ENCODE measurements at places on chromosomes 13 and 19.

DNA sequence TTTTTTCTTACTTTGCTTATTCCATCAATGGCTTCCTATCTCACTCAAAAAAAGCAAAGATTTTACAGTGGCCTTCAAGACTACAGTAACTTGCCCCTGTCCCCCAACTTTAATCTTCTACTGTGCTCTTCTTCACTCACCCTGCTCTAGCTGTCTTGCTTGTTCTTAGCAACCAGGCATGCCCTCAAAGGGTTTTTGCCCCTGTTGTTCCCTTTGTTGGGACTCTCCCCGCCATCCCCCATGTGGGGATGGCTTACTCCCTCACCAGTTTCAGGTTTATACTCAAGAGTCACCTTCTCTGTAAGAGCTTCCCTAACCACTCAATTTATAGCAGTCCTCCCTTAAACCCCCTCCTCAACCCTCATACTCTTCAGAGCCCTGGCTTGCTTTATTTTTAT, 5.4 kb downstream of the MTMR6 start:
- DNase-seq: no peak

DNA sequence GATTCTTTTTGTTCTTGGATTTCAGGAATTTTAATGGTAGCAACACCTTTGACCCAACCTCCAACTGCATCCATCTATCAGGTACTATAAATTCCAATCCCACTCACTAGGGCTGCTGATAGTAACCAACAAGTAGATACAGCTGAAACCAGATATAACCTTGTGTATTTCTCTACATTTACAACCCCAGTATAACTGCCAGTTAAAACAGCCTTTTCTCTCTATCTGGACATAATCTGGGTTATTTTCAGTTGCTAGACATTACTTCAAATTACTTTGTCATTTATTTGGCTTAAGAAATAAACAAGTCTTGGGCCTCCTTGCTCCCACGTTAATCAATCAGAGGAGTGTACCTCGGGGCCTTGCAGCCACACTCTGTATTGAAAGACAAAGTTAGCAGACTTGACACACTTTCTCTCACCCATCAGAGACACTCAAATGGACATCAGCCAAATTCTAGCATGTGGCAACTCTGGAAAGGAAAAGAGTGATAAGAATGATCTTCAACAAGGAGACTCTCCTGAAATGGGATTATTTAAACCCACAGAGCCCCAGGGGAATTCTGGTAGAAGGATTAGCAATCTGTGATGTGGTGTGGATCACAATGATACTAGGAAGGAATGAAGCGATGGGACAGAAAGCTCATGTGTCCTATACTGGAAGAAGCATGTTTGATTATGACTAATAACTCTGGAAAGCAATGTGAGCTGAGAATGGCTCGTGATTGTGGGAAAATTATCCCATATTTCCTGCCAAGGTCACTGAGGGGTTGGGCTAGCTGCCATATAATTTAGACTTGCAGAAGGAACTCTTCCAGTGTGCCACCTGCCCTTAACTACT, 157.5 kb downstream of the FLT1 start:
- no peak for DNase-seq

DNA sequence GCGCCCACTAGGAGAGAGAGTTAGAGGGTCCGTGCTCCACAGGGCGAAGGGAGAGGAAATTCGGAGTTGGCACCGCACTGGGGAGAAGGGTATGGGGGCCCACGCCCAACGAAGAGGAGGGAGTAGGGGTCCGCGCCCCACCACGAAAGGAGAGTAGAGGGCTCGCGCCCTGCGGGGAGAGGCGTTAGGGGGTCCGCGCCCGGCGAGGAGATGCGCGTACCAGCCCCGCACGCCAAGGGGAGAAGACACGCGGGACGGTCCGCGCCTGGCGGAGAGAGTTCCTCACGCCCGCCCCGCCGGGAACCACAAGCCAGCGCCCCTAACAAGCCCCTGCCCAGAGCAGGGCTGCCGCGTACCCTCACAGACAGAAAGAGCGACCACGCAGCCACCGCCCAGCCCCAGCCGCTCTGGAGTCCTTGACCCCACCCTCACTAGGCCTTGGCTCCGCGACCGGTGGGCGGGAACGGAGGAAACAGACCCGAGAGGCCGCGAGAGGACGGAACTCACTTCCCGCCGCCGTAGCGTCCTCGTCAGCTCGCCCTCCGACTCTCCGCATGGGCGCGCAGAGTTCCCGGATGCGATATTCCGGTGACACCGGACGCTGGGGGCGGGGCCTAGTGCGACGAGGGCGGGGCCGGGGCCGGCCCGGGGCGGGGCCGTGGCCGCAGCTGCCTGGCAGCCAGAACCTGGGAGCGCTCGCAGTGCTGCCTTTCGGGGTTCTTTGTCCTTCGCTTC, 20.0 kb upstream of the ZSCAN18 start:
- DNase-seq: no peak

DNA sequence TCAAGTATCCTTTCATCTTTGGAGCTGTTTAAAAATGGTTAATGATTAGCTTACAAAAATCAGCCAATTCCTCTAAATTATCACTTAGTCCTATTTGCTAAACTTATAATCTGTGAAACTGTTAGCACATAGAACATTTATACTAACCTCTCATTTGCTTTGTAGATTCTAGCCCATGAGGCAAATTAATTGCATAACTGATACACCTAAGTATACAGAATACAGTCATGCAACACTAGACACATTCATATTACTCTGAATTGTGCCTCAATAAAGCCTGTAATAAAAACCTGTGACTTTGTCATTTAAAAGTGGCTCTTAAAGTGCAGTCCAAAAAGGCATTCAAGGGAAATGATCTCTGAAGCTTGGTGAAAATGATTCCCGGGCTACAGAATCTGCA, 21.0 kb downstream of the SERPINE3 start:
- no peak for DNase-seq

DNA sequence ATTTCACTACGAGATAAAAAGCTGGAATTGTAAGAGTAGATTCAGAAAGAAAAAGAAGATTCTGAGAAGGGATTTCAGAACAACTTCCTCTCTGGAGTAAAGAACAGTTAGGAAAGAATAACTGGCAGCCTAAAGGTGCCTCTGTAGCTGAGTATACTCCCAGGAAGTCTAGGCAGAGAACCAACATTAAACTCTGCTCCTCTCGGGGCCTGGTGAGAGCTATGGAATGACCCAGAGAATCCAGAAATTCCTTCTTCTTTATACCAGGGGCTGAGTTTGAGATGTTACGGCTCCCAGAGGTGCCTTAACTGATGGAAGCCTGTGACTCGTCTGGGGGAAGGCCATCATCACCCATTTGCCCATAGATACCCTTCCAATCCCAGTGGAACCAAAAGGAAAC, 39.1 kb downstream of the FAM216B start:
- no peak for DNase-seq

GRCh38 chr13:94139393-94139995, 340.0 kb downstream of the DCT start:
- no peak for DNase-seq

GRCh38 chr13:113116871-113117271, 5.7 kb upstream of the F10 start:
- no peak for DNase-seq

- peak; percentile 37 for DNase-seq
These were observed 255.0 kb upstream of the SLITRK1 start for GRCh38 chr13:84137292-84137691.

DNA sequence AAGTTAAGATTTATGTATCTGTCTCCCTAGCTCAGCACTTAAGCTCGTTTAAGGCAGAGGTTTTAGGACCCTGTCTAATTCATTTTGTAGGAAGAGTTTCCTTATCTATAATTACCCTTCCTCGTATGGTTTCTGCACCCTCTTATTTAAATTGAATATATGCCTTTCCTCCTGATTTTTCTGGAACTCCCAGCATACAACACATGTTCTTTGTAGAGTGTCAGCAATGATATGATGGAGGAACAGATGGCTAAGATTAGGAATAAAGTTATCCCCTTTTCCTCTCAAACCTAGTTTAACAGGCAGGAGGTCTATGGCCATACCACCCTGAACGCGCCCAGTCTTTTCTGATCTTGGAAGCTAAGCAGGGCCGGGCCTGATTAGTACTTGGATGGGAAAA, 359.5 kb downstream of the PCDH17 start:
- DNase-seq: no peak

DNA sequence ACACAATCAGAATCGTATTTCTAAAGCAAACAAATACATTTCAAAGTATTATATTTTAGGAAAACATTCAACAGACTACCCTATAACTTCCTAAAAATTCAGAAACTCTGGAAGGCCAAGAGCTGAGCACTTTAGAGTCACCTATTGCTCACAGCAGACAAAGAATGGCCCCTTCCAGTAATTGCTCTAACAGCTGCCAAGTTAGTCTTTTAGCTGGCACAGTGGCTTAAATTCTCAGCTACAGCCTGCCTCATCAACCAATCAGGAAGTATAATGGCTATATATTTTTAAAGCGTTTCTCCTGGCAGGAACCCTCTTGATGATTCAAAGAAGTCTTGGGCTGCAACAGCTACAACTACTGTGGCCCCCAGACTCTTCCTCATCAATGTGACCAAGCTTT, 14.9 kb upstream of the SLITRK5 start:
- DNase-seq: no peak

- no peak for DNase-seq
These were observed 13.8 kb upstream of the OR10H1 start for GRCh38 chr19:15829306-15829698.

DNA sequence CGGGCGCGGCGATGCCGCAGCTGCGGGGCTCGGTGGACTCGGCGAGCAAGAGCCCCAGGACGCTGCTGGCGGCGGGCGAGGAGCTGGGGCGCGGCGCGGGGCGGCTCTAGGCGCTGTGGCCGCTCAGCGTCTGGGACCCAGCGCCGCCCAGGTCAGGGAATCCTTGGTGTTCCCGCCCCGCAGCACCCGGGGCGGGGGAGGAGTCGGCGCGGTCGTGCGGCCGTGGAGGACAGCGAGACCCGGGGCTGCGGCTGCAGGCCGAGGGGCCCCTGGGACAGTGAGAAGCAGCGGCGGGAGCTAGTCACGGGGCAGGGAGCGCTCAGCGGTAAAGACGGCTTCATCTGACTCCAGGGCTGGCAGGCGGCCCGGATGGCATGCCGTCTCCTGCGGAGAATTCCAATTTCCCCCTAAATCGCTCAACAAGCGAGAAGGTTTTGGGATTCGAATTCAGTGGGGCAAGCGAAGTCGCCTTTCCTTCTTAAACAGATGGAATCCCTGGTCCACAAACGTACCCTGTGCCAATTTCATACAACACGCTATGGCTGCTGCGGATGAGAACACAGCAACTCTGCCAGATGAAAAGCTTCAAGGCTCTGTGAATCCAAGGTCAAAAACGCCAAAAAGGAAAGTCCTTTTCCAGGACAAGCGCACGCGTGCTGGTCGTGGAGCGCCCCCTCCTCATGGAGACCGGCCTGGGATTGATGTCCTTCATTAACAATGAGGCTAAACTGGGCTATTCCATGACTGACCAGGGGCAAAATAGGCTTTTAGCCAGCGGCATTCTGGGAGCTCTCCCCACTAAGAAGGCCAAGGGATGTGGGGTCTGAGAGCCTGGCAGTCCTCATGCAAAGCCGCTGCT, 4.2 kb upstream of the ZSCAN4 start:
- no peak for DNase-seq

DNA sequence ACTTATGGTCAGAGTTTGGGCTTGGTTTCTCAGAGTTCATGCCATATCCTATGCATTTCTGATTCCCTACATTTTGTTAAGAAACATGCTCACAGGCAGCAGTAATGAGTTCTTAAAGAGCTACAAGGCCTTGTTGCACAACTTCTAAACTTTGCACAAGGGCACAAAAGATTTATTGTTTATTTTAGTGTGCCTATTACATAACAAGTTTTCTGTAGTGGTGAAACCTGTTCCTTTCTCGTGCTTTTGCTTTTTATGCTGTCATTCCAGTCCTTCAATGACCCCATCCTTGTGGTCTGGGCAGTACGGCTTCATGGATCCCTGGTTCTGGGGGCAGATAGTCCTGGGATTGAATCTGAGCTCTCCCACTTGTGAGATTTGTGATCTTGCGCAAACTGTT, 17.8 kb downstream of the ZNF507 start:
- DNase-seq: no peak

DNA sequence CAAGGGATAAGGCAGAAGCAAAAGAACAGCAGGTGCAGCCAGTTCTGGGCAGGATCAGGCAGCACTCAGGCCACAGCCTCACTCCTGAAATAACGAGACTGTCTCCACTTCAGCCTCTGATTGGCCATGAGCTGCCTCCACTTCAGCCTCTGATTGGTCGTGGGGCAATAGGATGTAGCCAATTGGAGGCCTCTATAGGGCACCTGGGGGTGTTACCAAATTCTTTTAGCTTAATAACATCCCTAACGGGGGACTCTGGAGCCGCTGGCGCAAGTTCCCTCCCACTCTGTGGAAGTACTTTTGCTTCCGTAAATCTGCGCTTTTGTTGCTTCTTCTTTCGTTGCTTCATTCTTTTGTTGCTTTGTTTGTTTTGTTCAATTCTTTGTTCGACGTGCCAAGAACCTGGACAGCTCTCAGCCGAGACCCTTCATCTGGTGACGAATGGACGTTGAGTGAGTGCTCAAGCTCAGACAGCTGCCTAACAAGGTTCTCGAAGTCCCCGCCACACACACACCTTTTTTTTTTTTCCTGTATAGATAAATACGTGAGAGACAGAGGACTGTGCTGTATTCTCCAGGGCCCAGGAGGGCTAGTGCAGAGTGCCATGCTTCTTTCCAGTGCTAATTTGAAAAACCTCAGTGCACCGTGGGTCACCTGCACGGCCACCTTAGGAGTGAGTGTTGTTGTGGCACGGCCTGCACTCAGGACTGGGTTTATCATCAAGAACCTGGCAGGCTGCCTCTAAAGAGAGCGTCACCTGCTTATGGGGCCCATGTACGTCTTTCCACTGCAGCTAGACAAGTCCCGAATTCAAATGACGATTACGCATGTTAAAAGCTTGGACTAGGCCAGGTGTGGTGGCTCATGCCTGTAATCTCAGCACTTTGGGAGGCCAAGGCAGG, 32.0 kb upstream of the TUBGCP3 start:
- DNase-seq: no peak

GRCh38 chr13:109700176-109700575, 86.2 kb downstream of the IRS2 start:
- no peak for DNase-seq

DNA sequence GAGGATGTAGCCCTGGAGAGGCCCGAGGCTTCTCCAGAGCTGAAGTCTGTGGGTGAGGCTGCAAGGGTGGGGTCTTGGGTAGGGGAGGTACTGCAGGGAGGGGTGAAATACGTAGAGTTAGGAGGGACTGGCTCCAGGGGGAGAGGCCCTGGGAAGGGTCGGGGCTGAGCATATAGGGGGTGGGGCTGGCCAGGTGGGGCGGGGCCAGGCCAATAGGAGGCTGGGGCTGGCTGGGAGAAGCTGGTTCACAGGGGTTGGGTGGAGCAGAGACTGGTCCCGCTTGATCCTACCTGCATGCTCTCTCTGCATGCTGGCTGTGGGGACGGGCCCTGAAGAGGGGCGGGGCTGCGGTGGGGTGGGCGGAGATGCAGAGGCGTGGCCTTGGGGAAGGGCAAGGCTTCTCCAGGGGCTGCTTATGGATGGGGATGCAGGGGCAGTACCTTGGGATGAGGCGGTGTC, 51.9 kb downstream of the CELF5 start:
- DNase-seq: no peak

Data from stimulated activated CD8-positive, alpha-beta memory T cell treated with anti-CD3 and anti-CD28 coated beads, Interleukin-4, amount 100 ng/mL, for 4 hours (primary cell).